AG10803 (cell line): ENCODE measurements at places on chromosomes 1 and 21.

DNA sequence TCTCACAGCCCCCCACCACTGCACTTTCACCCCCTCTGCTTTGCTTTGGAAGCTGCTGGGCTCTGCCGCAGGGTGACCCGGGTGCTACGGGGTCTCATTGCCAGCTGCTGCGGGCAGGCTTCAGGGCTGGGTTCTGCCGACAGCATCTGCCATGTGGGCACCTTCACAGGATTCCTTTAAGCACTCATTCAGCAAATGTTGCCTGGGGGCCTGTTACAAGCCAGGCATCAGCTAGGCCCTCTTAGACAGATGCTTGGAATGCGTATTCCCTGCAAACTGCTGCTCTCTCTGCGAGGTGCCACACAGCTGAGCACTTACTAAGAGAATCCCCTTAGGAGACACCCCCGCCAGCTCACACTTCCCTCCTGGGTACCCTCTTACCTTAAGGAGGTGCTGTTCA, 29.2 kb downstream of the COL16A1 start:
- DNase-seq = no peak

GRCh38 chr1:89908672-89909436, 86.1 kb upstream of the ZNF326 start:
- peak; percentile 56 for DNase-seq

- DNase-seq = no peak
Observed at GRCh38 chr1:96164053-96164452, 557.5 kb upstream of the PTBP2 start.

- DNase-seq = no peak
Observed at GRCh38 chr1:216250861-216251260, 172.4 kb downstream of the USH2A start.

DNA sequence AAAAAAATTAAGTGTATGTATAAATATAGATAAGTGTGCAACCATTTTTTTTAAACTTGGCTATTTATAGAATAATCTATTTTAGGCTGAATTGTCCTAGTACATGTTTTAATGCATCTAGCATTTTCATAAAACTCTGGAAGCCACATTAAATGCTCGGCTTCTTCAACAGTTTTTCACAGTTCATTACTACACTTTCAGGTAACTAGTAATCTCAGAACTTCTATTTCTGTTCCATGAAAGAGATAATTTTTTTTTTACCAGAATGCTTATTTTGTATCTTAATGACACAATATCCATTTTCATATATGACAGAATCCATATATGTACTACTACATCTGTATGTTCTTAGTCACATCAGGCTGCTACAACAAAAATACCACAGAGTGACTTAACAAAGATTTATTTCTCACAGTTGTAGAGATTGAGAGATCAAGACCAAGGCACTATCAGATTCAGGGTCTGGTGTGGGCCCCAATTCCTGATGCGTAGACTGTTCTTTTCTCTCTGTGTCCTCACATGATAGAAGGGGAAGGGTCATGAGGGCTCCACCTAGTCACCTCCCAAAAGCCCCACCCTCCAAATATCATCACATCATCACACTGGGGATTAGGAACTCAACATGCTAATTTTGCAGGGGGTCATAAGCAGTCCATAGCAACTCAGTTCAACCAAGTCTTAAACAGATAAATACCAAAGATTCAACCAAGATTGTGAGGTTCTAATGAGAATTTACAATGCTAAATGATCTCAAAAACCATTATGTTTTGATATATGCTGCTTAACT, 43.1 kb downstream of the ARHGAP29 start:
- no peak for DNase-seq

- no peak for DNase-seq
Observed at GRCh38 chr1:179776831-179777230, 33.7 kb downstream of the FAM163A start.

DNA sequence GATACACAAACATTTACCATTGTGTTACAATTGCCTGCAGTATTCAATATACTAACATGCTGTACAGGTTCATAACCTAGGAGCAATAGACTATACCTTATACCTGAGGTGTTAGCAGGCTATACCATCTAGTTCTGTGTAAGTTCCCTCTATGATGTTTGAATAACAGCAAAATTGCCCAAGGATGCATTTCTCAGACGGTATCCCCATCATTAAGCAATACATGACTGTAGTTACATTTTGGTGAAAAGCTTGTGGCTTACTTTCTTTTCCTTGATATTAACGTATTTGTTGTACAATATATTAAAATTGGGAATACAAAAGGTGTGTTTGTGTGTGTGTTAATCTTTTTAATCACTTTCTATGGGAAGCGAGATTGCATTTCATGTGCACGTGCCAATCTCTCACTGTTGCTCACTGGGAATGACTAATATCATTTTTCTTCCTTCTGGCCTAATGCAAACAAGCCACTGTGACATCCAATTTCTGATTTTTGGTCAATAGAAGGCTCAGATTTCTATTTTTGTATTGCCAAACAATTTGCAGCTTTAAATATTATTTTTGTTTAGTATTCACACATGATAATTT, 36.7 kb upstream of the WLS start:
- no peak for DNase-seq

GRCh38 chr1:222761083-222761482, 24.1 kb downstream of the FAM177B start:
- DNase-seq = no peak

DNA sequence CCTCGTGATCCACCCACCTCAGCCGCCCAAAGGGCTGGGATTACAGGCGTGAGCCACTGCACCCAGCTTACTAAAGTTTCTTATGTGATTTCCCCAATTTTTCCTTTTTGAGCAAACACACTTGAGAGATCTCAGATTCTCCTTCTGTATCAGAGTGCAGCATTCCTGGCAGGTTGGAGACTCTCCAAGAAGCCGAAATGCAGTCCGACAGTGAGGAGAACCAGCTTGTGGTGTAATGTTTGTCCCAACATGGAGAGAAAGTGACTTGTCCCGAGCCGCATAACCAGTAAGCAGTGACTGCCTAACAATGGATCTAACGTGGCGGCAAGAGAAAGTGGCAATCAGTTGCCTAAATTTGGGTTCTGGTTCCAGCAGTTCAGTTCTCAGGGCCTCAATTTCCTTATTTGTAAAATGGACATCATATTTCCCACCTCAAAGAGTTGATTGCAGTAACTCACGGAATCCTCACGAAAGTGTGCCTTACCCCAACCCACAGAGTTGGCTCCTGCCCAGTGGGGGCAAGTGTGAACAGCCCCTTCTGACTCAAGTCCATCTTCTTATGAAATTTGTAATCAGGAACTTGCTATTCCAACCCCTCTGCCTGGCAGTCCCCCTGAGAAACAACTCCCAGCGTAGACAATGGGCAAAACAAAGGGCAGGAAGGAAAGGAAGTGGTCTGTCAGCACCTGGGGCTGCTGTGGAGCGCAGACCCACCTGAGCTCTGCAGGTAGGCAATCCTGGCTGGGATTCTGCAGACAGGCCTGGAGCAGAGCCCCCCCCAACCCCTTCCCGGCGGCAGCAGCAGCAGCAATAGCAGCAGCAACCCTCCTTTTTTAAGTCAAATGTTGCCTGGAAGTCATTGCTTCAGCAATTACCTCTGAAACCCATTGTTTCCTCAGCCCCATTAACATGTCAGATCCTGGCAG, 223.6 kb upstream of the POU3F1 start:
- no peak for DNase-seq
